ENCODE measurements at places on chromosomes 1 and 21. TPM values are rescaled to one million over a fixed set of nuclear protein-coding genes. Genes with fewer than 3 reads are reported as not detected.

The SIM2 gene
- 0.08 TPM for total RNA-seq

The PPIAL4G gene
- not detected for total RNA-seq

The PPP1R12B gene
- total RNA-seq, result 158 TPM

The FAM72C gene
- 0.13 TPM for total RNA-seq

DNA sequence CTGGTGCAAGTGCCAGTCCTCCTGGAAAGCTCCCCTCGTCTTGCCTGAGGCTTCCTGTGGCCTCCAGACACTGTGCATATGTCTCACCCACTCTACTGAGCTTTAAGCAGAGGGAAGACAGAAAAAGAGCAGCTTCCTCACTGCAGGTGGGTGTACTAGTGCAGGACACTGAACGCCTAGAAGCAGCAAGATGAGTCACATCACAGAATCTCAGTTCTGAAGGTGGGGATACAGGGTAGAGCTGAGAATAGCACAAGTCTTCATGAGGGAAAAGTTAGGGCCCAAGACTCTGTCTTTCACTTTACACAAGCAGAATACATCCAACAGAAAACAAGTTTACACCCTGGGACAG, 37.4 kb downstream of the PCAT6 start:
- DNase-seq, result no peak
- H3K4me1 ChIP-seq, result no peaks in the 10 kb centered on the region
- no peak overlapping the region for H3K27ac ChIP-seq

- DNase-seq, result no peak
- no peak overlapping the region for H3K27ac ChIP-seq
- no peak overlapping the region for H3K4me3 ChIP-seq
- no peaks in the 10 kb centered on the region for H3K36me3 ChIP-seq
- H3K27me3 ChIP-seq, result peaks cover 14% of the 10 kb centered on the region
Measured at GRCh38 chr1:227558732-227559262, 4.6 kb upstream of the ZNF678 start.

GRCh38 chr1:229310833-229311232, 32.0 kb downstream of the CCSAP start:
- H3K4me1 ChIP-seq, result peaks cover 18% of the 10 kb centered on the region
- no peak for DNase-seq
- no peak overlapping the region for H3K27ac ChIP-seq

- peaks cover 40% of the 10 kb centered on the region for H3K4me1 ChIP-seq
- H3K27ac ChIP-seq, result peak overlapping the region; percentile 47
- no peak for DNase-seq
- H3K36me3 ChIP-seq, result no peaks in the 10 kb centered on the region
- H3K27me3 ChIP-seq, result no peaks in the 10 kb centered on the region
Measured at GRCh38 chr1:168470901-168471431, 72.8 kb downstream of the XCL2 start.

Data from psoas muscle (tissue), 8 donors.